OCI-LY7 (cell line): ENCODE measurements at places on chromosomes 5 and 9. TPM values are rescaled to one million over a fixed set of nuclear protein-coding genes. Genes with fewer than 3 reads are reported as not detected.

- DNase-seq, result no peak
Observed at GRCh38 chr5:67383451-67383850, 186.9 kb upstream of the CD180 start.

DNA sequence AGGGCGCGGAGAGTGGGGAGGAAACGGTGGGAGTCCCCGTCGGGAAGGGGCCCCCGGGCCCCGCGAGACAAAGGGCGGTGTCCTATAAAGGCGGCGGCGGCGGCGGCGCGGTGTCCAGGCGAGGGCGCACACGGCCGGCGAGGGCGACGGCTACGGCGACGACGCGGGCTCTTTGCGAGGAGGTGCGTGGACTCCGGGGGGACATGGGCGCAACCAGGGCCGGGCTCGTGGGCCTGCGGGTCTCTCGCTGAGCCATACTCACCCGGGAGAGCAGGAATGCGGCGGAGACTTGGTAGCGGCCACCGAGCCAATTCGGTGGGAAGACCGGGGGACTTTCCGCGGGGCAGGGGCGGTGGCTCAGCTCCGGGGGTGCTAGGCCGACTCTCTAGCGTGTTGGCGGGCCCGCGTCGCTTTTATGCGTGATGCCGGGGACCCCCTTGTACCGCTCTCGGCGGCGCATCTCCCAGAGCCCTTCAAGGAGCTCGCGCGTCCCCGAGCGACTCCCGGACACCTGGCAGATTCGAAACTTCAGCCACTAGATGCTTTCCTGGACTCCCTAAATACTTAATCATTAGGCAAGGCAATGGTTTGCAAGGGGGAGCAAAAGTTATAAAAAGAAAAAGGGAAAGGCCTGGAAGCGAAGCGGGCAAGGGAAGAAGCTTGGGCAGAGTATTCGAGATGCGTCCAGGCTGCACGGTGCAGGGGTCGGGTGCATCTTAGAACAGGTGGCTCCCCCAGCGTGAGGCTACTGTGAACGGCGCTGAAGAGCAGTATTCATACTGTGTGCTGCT, 5.9 kb upstream of the TAL2 start:
- no peak for DNase-seq

FAM170A gene
- not detected in 2 replicates for total RNA-seq

DNA sequence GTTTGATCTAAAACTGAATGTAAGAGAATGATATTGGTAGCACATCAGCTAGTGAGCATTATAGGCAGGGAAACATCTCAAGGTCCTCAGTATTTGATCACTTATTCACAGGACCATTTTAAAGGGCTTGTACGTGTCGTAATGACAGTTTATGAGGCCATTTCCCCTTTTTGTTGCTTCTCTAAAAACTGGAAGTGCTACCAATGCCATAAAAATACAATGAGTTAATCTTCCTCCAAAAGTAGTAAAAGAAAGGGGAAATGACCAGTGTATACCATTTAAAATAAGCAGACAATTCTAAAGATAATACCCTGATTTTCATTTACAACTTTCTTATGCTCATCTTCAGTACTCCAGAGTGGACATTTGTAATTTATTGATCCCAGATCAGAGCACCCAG, 285.8 kb upstream of the PCSK5 start:
- peak; percentile 12 for DNase-seq

TAF11L10 gene
- not detected in 2 replicates for total RNA-seq

ARHGEF39 gene
- total RNA-seq, result 48.1 and 53.6 TPM in 2 replicates

CYLC2 gene
- total RNA-seq, result not detected in 2 replicates

GRCh38 chr5:56299212-56299611, 66.1 kb upstream of the ANKRD55 start:
- DNase-seq, result no peak

NOXA1 gene
- not detected in 2 replicates for total RNA-seq

OR1J2 gene
- total RNA-seq, result not detected in 2 replicates

DNA sequence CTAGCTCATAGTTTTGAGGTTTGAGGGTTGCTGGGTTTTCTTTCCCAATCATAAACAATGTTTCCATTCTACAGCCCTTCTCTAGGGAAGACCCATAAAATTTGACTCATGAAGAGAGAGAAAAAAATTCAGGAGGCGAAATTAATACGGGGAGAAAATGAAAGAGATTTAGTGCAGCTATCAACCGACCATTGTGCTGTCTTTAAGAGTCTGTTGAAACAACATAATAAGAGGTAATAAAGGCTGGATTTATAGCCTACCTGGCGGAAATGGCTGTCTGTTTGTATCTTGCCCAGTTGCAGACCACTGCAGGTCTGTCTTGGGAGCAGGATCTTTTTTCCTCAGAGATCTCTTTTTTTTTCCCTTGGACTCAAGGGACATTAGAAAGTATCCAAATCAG, 66.9 kb downstream of the TLR4 start:
- no peak for DNase-seq

DNA sequence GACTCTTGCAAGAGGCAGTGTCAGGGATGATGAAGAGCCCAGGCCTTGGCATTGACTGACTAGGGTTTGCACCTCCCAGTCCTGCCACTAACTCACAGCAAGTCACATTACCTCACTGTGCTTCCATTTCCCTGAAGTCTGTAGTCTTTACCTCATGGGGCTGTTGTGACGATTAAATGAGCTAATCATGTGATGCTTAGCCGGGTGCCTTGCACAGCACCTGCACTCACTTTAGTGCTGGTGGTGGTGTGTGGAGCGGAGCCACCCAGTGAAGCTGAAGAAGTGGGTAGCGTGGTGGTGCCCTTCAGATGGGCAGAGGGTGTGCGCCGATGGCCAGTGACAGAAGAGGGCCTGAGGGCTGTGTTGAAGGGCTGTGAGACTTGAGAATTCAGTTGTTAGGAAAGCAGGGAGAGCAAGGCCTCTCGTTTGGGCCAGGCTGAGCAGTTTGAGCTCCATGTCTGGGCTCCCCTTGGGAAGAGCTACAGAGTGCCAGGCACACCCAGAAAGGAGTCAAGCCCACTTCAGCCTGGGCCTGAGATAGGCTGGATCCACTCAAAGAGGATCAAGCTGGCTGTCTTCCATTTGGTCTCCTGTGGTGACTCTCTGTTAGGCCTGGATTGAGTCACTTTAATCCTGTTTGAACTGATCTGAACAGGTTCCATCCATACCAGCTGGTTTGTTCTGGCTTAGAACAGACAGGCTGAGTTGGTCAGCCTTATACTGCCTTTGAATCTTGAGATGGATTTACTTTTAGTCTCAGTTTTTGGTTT, 42.5 kb downstream of the RALGPS1 start:
- no peak for DNase-seq
